ENCODE measurements at places on chromosomes 1 and 21.
A peak's percentile ranks its signal among the peaks of the same experiment; 100 is the strongest.

DNA sequence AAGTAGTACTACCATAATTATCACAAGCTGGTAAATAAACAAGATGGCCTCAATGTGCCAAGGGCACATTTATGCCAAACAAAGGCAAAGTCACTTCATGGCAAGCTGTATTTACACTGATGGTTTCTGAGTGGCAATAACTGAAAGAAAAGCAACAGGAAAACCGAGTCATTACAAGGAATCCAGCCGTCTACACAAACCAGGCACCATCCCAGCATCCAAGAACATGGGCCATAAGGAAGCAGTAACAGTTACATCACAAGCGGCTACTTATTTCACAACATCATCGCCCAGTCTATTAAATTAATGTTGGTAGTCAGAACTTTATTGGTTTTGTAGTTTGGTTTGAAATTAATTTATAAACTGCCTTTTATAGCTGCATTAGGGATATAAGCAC lies 214.2 kb downstream of the RERE start:
- DNase-seq: no peak

DNA sequence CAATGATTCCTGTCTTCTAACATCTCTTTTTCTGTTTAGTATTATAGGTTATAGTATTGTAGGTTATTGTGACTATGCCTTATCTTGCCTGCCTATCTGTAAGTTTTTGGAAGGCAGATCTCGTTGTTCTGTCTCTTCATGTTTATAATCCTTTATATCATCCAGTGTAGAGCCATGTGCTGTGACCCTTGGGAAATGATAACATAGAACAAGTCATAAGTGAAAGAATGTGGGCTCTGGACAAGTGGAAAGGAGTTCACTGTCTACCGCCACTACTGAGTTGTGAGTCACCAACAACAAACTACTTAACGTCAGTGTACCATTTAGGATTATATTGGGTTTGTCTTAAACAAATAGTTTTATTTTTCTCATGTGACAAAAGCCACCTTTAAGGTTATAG lies 139.3 kb downstream of the LYPLAL1 start:
- no peak for DNase-seq

DNA sequence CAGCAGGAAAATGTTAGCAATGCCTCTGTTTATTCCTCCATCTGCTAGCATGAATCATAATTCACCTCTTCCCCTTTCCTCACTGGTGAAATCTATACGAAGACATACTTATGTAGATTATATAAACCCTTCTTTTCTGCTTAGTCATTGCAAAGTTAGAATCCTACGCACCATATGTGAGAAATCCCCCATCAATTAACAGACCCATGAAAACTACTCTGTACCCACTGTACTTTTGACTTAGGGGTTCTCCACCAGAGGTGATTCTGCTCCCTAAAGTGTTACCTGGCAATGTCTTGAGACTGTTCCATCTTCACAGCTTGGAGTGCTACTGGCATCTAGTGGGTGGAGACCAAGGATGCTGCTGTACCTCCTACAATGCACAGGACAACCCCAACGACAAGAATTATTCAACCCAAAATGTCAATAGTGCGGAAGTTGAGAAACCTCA lies 49.6 kb upstream of the KCTD3 start:
- DNase-seq: no peak

DNA sequence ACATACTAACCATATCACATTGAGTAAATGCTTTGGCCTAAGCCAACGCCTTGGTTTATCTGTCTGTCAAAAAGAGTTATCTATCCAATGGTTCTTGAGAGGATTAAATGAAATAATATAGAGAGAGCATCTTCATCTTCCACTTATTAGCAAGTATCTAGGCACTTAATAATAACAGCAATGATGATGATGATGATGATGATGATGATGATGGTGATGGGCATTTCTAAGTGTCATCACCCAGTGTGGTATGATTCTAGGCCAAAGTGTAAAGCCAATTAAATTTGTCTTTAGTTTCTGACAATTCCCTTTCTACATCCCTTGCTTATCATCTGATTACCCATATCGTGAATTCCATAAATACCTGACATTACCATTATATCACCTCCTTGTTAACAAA lies 65.7 kb upstream of the LRRC53 start:
- no peak for DNase-seq

DNA sequence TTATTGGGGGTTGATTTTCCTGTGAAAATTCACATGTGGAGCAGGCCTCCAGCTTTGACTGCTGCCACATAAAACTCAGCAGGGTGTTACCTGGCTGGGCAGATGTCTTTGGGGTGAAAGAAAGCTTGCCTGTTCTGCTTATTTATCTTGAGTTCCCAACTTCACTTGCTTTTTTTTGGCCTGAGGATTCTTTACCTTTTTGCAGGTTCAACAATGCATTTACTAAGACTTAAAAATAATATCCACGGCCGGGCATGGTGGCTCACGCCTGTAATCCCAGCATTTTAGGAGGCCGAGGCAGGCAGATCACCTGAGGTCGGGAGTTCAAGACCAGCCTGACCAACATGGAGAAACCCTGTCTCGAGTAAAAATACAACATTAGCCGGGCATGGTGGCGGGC lies 509.1 kb downstream of the KIF26B start:
- DNase-seq: no peak

DNA sequence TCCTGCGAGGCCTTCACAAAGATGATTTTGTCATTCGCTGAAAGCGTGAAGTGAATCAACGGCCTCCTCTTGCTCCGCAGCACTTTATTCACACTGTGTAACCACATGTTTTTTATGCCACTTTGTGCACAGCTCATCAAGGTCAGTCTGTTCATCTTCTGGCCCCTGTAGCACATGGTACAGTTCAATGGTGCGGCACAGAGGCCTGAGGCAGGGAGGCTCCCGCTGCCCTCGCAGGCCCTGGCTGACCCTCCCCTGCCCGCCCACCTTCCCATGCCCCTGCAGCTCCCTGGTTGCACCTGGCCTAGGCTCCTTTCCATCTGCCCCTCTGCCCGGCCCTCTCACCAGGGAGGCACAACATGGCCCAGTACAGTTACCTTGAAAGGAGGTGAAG lies 87.5 kb downstream of the CD247 start:
- DNase-seq: no peak

GRCh38 chr1:65147424-65148177 lies 402 bp upstream of the AK4 start:
- no peak for DNase-seq

- no peak for DNase-seq
Measured at GRCh38 chr1:88060750-88061491, 623.2 kb upstream of the PKN2 start.

GRCh38 chr1:110672753-110673108 lies 2.0 kb downstream of the KCNA3 start:
- no peak for DNase-seq

DNA sequence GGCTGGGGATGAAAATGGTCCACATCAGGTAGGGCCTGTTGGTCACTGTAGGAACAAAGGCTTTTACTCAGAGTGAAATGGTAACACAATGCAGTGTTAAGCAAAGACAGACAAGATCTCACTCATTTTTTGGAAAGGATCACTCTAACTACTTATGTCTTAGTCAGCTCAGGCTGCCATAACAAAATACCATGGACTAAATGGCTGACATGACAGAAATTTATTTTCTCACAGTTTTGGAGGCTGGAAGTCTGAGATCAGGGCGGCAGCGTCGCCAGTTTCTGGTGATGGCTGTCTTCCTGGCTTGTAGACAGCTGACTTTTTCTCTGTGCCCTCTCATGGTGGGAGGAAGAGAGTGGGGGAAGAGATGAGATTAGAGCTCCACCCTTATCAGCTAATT lies 10.2 kb upstream of the MAGI3 start:
- DNase-seq: no peak

- DNase-seq: no peak
Measured at GRCh38 chr1:89723144-89723543, 90.2 kb downstream of the LRRC8C start.

GRCh38 chr1:217982331-217983050 lies 302.6 kb upstream of the RRP15 start:
- DNase-seq: no peak

GRCh38 chr1:2378956-2379732 lies 12.2 kb downstream of the MORN1 start:
- no peak for DNase-seq

DNA sequence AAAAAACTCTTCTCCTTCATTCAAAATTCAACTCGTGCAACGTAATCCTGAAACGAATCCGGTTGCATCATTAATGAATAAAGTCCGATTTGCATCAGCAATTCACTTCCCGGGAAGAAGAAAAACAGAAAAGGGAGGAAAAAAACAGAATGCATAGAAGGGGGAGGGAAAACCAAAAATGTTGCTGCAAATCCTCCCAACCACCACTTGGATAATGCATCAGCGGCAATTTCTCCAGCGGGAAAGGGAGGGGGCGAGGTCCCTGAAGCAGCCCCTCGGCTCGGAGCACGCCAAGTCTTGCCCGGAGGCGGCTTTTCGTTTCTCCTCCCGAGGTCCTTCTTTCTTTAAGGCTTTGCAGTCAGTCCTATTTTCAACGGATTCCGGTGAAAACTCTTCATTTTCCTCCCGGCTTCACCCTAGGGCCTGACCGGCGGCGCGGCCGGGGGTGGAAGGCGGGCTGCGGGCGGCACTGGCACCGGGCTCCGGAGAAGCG lies 723 bp downstream of the CDC42BPA start:
- no peak for DNase-seq

DNA sequence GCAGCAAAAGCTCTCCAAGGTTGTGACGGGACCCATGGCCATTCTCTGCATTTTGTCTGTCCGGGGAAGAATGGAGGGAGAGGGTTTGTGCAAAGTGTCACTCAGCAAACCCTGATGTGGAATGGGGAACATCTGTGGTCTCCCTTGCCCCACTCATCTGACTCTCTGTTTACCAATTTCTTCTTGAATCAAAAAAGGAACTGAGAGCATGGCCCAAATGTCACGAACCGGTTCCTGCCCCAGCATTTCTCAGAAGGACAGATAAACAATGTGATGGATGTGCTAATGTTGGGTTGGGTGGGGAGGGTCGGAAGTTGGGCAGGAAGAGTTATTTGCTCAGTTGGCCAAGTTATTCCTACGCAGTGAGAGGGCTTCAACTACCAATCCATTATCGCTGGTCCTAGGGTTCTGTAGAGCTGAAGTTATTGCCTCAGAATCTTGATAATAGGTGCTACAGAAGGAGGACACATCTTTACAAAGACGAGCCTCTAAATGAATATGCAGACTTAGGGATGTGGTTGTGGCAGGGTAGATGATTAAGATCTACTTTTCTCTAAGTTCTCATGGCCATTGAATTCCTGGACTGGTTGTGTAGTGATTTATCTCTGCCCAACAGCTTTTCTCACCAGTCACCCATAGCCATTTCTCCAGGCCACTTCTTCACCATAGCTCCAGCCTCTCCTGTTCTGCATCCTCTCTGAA lies 9.6 kb upstream of the DUSP12 start:
- DNase-seq: no peak

DNA sequence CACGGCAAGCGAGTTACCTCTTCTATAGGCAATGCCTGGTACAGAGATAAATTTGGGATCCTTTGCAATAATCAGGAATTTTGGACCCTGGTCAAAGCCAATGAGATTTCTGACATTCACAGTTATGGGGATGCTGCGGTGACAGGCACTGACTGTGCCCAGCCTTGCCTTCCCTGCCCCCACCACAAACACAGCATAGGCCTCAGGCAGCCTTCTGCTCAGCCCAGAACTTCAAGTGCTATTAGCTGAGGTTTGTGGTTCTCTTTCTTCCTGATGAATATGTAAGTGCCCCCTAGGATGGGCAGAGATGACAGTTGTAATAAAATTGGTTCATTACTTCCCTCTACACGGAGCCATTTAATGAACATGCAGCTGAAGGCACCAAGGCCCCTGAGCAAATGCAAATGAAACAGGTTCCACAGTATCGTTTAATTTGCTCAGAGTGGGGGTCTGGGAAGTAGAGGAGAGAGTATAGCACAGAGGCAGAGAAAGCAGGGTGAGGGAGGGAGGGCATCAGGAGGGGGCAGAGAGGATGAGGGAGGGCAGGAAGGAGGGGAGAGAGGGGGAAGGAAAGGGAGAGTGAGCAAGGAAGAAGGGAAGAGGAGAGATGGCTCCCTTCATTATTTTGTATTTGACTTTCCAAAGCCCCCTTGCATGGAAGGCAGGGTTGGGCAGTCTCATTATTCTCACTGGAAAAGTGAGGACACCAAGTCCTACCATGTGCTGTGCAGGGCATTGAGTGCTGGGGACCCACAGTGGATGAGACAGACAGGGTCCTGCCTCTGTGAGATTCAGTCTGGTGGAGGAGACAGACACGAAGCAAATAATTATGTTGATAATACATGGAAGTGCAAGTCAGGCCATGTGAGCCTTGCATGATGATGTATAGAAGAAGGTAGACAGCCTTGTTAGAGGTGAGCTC lies 513.0 kb downstream of the PTPRU start:
- no peak for DNase-seq

GRCh38 chr1:162168261-162168660 lies 98.8 kb downstream of the NOS1AP start:
- DNase-seq: no peak

- peak; percentile 75 for DNase-seq
Measured at GRCh38 chr1:12208764-12209494, 20.9 kb upstream of the VPS13D start.
